Hematopoietic multipotent progenitor cell treated with erythropoietin and hydrocortisone succinate and interleukin-3 and kit ligand, for 15 days (in vitro differentiated cells): ENCODE measurements at places on chromosomes 11 and 22.

DNA sequence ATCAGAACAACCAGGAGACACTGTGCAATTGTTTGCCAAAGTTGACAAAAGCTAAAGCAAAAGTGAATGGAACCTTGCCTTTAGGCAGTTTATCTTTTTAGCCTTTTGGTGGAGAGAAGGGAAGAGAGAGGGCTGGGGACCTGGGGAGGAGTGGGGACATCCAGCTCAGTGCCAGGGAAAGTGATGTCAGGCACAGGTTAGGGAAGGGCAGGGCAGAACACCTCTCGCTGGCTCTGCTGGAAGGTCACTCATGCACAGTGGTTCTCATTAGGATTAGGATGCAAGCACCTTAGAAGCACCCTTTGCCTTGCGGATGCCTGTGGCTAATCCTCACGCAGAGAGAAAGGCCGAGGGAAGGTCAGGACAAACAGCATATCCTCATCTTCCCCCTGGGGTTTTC is 14.3 kb upstream of the LINC01488 start:
- DNase-seq, result no peak

- DNase-seq, result no peak
These were observed 14.1 kb downstream of the PPP6R2 start for GRCh38 chr22:50357222-50357621.

- DNase-seq, result no peak
These were observed 12.3 kb downstream of the MLC1 start for GRCh38 chr22:50072714-50073538.

DNA sequence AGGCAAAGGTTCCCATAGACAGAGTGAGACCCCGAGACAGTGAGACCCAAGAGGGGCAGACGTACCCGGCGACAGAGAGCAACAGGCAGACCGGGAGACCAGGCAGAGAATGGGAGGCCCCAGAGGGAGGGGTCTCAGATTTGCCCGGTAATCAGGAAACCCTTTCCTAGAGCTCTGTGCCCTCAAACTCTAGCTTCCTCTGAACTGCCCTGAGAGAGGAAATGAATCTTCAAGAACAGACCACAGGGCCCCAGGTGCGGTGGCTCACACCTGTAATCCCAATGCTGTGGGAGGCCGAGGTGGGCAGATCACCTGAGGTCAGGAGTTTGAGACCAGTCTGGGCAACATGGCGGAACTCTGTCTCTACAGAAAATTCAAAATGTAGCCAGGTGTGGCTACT is 47.7 kb downstream of the RPUSD4 start:
- no peak for DNase-seq

DNA sequence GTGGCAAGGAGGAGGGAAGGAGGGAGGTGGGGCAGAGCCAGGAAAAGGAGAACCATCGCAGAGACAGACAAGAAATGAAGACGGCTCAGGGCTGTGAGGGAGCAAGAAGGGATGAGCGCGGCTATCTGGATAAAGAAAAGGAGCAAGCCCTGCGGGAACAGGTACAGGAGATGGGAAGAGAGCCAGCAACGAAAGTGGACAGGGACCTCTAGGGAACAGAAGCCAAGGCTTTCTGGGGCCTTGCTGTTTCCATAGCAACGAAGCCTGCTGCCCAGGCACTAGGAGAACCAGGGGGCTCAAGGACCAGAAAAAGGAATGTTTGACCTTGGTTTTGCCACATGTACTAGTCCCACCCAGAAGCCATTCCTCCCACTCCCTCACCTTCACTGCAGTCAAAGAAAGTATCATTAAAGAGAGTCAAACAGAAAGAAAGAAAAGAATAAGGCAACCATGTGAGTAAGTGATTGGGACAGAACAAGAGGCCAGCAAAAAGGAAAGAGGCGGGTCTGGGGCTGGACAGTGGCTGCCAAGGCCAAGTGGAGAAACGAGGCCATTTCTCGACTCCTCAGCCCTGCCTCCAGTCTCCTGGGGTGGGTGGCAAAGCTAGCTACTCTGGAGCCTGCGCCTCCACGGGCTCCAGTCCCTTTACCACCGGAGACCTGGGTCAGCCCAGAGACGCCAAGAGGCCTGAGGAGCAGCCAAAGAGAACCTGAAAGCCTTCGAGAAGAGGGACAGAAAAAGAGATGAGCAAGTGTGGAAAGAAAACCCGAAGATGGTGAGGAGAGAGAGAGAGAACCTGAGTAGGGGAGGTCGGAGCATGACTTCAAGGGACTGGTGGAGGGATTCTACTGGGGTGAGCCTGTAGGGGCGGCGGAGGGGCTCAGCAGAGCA is 35.1 kb downstream of the NRXN2 start:
- no peak for DNase-seq

DNA sequence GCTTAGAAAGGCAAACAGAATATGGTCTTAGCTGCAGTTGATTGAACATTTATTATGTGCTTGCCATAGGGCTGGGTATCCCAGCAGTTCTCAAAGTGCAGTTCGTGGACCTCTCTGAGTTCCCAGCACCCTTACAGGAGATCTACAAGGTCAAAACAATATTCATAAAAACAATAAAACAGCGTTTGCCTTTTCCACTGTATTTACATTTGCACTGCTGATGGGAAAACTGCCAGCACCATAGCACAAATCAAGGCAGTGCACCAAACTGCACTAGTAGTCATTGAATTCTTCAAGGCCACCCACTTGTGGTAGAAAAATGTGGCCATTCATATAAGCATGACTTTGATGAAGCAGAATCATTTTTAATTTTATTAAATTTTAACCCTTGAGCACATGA is 128.1 kb downstream of the CCDC34 start:
- no peak for DNase-seq

GRCh38 chr11:103892603-103893002 is 143.8 kb upstream of the DDI1 start:
- DNase-seq, result no peak

DNA sequence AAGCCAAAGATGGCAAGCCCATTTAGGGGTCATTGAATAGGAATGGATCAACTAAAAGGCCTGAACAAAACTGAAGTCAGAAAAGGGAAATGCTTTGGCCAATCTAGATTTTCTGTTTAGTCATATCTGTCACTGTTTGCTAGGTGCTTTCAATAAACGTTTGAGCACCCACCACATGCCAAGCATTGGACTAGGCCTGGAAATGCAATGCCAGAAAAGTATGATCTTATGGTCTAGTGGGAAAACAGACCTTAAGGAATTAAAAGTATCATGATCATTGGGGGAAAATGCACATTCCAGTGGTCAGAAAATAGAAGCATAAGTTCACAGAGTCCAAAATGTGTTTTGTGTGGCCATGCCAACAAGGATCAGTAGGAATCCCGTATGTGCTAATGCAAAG is 76.8 kb upstream of the BIRC3 start:
- no peak for DNase-seq

DNA sequence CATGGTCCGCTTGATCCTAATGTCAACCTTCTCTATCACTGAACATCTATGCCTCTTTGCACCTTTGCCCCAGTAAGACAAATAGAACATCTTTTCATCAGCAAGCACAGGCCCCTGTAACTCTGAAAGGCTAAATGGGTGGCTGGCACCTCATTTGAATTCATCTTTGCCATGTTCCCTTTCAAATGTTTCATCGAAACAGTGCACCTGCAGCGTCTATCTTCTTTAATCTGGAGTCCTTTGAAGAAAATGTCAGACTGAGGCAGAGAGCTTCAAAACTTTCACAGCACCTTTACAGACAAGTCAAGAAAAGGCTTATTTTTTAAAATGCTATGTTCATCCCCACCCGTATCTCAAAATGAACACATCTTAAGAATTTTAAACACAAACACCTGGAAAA is 3.4 kb downstream of the MPPED2 start:
- DNase-seq, result no peak

DNA sequence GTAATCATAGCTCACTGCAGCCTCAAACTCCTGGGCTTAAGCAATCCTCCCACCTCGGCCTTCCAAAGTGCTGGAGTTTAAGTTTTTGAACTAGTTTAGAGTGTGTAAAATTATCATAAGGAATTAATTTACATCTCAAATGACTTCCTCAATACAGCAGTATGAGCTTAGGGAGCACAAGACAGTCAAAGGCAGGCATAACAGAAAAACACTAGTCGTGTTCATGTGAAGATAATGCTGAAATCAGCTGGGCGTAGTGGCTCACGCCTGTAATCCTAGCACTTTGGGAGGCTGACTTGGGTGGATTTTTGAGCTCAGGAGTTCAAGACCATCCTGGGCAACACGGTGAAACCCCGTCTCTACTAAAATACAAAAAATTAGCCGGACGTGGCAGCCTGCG is 25.8 kb downstream of the YDJC start:
- no peak for DNase-seq

DNA sequence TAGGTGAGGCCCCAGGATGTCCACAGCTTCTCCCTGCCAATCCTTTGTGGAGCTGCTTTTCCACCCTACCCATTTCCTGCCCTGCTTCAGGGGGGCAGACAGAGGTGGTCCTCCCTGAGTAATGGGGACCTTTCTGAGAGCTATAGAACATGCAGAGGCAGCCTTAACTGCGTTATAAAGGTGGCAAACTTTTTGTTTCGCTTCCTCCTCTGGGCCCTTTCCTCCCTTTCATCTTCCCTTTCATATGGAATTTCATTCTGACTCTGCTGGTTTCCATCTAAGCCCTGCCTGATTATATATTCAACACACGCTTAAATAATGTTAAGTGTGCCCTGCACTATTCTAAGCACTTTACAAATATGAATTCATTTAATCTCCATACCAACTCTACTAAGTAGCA is 169.3 kb upstream of the E2F8 start:
- DNase-seq, result no peak

- DNase-seq, result no peak
These were observed 6.1 kb downstream of the MPEG1 start for GRCh38 chr11:59206635-59207034.

DNA sequence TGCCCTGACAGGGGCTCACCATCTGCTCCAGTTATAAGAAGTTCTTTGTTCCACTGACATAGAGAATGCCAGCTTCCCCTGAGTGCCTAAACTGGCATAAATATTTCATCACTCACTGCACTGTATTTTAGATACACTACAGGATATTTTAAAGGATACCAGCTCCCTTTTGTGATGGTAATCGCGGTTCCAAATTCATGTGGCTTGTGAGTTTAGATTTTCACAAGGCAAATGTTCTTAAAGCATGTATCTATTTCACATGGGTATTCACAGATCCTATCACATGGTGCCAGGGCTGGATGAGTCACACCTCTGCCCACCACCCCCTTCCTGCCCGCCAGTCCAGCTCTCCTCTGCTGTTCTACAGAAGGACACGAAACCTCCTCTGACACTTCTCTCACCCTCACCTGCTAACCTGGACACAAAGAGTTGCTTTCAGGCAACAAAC is 105.5 kb downstream of the KCNC1 start:
- no peak for DNase-seq

DNA sequence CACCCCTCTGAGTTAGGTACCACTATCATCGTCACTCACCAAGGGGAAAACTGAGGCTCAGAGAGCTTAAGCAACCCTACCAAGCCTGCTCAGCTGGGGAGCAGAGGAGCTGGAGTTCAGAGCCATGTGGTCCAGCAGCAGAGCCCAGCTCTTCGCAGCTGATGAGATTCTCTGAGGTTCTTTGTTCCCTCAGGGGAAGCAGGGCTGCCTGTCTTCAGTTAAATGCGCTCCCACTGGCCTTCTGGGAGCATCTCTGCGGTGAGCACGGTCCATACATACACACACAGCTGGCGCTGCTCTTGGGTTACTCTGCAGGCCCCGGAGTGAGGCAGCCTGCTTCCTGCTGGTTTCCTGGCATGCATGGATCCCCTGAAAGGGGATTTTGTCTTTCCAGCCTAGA is 5.2 kb upstream of the PTGDR2 start:
- DNase-seq, result no peak

DNA sequence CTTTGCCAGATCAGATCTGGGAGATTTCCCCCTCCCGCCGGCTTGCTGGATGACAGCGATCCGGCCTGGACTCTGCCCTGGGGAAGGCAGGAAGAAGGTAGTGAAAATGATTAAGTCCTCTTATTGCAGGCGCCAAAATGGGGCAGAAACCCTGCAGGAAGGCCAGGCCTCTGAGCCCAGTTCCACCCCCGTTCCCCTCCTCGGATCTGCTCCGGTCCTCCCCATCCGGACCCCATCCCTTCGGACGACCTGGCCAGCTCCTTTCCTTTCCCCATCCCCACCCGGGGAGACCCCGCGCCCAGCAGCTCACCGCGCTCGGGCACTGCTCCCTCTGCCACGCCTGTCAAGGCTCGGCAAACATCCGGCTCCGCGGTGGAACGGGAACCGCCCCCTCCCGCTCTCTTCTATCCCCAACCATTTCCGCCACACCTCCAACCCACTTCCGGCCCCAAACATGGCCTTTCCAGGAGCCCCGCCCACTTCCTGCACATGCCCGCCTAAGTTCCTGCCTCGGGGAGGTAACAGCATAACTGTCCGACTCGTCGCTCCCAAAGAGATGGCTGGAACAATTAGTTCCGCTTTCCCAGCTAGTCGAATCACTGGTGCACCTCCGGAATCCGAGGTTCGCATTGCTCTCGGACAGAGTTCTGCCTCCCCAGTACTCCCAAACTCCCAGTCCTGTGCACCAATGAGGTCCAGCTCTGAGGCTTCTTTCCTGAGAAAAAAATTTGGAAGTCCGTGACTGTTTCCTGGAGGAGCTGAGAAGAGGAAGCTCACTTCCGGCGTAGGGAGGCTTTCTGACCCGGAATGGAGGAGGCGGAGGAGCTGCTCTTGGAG is at the start of the genes ARHGAP1 and ZNF408:
Gene ARHGAP1, minus strand, starts transcription at position 379 of the 837 bp plus-strand sequence. CDS start 4,512 bp downstream, outside the sequence.
Gene ZNF408, plus strand, starts transcription at position 791 of the 837 bp plus-strand sequence. Its CDS starts 17 bp downstream, at position 808.
- DNase-seq, result peak; percentile 99

- no peak for DNase-seq
These were observed 198.8 kb upstream of the KIRREL3 start for GRCh38 chr11:127199306-127199801.

DNA sequence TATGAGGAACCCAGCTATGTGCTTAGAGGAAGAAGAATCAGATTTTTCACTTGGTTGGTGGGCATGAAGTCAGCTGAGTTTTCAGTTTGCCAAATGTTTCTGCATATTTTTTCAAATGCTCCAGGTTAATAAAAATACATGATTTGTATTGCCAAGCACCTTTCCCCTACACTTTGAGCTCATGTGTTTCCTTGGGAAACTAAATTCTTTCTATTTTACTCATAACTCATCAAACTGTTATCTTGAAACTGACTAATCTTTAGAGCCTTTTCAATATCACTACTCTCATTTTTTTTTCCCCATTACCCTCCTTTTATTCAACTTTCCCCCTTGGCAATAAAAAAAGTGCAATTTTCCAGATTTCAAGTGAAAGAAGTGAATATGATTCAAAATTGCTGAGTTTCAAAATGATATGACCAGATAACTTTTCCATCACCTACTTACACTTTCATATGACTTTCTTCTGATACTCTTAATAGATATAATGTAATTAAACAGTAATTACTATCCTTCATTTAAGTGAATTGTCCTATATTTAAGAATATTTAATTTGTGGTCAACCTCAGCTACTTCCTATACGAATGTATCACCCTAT is 91.9 kb upstream of the SOX6 start:
- DNase-seq, result no peak
